AG10803 (cell line): ENCODE measurements at places on chromosomes 6 and 20.

DNA sequence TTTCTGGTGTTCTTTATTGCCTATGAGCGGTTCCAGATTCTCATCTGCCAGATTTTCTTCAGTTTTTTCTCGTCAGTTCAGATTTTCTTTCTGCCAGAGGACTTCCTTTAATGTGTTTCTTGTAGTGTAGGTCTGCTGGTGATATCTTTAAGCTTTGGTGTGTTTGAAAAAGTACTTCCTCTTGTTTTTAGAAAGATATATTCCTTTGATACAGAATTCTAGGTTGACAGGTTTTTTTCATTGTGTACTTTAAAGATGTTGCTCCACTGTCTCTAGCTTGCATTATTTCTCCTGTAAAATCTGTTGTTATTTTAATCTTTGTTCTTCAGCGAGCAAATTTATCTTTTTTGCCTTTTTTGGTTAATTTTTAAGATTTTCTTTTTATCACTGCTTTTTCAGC lies 36.9 kb downstream of the ASXL1 start:
- DNase-seq = no peak

DNA sequence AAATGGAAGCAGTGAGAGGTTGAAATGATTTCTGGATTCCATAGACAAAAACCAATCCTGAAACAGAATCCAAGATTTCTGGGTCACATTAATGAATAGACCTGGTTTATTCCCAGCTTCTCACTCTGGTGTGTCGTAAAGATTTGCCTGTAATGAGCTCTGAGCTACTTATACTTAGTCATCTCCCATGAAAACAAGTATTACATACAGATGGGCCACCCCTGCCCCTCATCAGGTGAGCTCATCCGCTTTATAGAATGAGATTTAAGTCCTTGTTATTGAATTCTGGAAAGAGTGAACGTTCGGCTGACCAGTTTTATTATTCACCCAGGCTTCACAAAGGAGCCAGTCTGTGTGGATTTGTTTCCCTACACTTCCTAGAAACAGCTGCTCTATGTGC lies 47.1 kb upstream of the TMEM181 start:
- no peak for DNase-seq

DNA sequence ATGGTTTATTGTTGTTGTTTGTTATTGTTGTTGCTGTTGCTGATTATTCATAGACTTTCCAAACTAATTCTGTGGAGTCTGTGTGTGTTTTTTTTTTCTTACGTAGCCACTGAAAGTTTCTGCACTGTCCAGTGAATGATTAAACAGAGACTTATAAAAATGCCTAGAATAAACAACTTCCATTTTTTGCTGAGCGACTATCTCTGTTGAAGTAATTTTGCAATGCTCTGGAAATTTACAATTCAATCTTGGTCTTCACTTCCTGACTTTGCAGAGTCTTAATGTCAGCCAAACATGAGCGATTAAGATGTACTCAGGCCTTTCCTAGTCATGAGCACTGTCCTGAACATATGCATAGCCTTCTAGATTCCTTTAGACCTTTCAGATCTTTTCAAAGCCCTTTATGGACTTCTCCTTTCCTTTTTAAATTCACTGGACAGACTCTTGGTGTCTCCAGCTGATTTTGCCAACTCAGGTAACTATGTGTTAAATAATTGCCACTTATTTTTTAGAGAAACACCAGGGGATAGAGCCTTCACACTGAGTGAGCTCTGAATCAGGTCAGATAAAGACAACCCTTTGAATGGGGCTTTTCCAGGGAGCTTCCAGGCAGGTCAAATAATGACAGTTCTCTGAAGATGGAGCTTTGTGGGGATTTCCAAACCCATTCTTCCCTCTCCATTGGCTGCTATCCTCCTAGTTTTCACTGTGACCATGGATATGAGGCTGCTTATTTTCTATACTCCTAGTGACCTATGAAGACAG lies 622.8 kb upstream of the EPHA7 start:
- no peak for DNase-seq

DNA sequence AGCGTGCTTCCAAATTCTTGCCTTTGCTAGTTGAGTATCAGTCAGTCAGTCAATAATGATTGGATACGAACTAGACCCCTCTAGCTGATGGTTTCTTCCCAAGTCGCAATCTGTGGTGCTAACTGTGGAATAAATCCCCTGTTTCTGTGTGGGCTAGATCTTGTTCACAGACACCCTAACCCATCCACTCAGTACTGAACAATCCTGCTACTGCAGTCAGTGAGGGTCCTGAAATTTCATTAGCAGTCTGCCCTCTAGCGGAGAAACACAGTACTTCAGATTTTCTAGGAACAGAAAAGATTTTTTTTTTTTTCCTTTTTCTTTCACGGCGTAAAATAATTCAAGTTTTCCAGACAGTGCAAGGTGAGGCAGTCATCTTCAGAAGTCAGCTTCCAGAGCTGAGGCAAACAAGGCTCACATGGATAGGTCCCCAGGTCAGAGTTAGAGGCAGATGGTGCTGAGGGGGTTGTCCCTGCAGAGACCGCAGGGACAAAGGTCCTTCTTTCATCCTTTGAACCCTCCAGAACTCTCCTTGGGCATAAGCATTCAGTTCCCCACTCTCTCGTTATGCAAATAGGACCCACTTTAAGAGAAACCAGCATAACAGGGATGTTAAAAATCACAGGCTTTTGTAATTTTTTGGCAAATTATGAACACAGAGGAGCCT lies 119.6 kb downstream of the SCML4 start:
- DNase-seq = peak; percentile 44

DNA sequence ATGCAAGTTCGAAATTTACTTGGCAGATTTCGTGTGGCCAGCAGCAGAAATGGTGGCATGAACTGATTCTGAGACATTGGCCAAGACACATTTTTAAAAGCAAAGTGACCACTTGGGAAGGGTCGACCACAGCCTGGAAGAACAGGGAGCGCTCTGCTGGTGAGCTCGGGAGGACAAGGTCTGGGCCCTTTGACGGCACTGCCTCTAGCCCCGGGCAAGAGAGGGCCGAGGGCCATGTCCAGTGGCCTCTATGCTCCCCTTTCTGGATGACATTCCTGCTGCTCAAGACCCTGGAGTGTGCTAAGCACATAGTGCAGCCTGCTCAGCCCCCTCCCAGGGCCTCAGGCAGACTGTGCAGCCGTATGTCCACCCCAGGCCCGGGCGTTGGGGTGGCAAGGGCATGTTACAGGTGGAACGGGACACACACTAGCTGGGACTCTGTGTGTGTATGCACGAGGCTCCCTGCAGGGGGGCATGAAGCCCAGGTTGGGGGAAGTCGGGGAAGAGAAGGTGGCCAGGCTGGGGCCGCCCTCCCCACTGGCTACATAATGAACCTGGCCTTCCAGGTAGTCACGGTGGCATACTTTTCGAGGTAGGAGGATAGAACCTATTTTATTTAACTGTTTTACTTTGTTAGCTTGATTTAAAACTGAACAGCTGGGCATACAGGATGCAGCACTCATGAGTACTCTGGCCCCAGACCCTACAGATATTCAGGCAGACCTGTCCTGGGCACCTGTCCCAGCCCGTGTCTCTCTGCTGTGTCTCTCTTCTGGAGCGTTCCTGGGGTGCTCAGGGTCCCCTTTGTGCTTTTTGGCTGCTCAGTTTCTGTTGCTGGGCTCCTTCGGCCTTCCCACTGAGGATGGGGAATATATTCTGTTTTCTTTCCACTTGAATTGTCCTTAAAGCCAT lies 6.4 kb downstream of the SYNJ2 start:
- no peak for DNase-seq

DNA sequence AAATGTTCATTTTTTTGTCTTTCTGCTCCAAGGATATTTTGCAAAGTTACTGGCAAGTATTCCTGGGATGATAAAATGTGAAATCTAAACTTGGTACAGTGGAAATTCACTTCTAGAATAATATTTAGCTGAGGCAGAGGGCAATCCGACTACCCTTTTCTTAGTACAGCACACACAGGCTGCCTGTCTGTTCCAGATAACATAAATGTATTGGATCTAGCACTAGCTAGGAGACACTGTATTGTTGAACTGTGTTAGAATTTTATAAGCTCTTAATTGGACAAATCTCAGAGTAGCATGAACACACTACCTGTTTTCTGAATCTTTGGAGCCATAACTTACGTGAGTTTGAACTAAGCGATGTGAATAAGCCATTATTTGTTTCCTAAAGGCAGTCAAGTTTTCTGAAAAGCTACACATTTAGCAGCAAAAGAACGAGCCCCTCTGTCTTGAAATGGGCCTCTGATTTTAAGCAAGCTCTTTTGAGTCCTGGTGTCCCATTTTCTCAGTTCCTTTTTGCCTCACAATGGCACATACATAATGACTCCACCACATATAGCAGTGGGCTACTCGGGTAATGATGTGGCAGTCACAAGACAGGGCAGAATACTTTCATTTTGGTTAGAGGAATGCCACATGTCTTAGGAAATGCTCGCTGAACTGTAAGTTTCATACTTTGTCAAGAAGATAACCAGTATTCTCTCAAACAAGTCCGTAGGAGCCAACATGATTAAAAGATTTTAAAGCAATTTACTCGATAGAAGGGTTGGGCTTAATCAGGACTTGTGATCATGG lies 116.5 kb upstream of the ESR1 start:
- peak; percentile 58 for DNase-seq

DNA sequence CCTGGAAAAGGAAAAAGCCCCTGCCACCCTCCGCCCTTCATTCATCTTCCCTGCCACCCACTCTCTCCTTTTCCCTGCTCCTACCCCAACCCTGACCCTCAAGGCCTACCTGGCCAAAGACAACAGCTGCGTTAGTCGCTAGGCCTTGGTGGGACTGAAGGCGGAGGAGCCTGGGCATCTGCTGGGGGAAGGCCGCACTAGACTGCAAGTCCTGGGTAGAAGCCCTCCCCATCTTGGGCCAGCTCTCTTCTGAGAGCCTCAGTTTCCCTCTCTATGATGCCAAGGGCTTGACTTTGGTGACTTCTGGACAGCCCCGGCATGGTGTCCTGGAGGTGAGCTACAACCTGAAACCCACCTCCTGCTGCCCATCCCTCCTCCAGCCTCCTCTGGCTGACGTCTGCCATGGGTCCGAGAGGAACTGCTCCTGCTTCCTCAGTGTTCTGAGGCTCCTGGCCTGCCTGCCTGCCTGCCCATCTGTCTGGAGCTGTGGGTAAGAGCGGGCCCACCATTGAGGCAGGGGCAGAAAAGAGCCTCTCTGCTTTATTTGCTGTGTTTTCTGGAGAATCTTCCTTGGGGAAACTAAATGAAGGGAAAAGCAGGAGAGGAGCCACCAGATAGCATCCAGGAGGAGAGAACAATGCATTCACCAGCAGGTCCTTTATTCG lies 7.5 kb upstream of the FOXC1 start:
- DNase-seq = no peak

DNA sequence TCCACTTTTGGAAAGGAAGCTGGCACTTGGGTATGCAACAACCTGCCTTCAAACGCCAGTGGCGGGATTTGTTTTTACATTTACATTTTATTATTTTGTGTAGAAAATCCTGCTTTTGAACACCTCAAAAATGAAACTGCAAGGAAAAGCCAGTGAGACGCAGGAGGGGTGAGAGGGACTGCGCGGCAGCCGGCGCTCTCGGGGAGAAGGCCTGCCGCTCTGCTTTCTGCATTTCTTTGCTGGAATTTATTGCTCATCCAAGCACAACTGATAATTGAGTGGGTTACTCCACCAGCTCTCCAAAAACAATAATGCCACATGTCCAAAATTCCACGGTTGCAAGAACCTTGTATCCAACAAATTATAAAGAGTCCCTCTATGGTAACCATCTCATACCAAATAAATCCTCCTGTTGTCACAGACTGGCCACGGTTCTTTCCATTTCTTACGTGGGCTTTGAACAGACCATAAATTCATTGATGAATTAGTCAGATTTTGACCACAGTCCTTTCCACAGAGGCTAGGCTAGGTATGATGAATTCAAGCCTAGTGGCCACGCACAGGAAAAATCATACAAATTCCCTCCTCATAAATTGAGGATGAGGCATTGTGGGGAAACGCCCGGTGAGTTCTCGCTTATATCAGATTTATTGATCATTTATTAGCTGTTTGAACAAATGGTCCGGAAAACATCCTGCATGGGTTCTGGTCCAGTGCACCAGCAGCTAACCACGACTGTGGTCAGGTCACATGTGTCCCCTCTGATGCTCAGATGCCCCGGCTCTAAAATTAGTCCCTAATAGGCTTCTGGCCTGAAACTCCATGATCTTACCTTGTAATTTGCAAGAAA lies 31.6 kb upstream of the FOXC1 start:
- DNase-seq = no peak

- no peak for DNase-seq
These were observed 40.0 kb downstream of the RANBP9 start for GRCh38 chr6:13671548-13672127.

GRCh38 chr6:157554747-157555146 lies 173.8 kb downstream of the ZDHHC14 start:
- DNase-seq = no peak
